ENCODE measurements at places on chromosomes 3 and 15. TPM values are rescaled to one million over a fixed set of nuclear protein-coding genes. Genes with fewer than 3 reads are reported as not detected.

AADACL2 gene
- not detected for total RNA-seq

MON1A gene
- total RNA-seq: 14.1 TPM

DNA sequence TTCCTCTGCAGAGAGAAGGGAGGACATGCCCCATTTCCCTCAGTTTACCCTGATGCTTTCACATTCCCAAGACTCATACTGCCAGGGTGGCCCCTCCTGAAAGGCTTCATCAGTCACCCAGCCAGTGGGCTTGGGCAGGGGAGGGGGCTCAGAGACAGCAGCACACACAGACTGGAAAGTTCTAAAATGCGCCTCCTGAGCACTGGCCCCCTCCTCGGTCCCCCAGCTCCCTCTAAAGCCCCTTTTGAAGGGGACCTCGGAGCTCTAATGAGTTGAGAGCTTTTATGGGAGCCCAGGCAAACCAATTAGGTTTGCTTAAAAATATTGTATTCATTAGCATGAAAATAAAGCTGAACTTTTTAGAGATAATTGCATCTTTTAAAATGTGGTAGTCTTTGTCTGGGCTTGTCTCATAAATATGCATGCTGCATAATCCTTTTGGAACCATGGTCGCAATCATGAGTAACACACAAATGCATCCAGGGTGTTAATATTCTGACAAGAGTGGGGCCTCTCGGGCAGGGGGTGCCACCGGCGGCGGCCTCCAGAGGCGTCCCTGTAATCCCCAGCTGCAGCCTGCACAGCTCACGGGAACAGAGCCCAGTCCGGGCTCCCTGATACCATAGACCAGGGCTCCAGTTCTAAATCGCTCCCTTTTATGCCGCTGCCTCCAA lies 78.5 kb downstream of the RPLP1 start:
- no peak for DNase-seq
- no peak overlapping the region for H3K27ac ChIP-seq
- H3K4me3 ChIP-seq: no peak overlapping the region

- no peak overlapping the region for H3K4me3 ChIP-seq
- DNase-seq: no peak
- peaks cover 44% of the 10 kb centered on the region for H3K27me3 ChIP-seq
- H3K36me3 ChIP-seq: no peaks in the 10 kb centered on the region
- H3K27ac ChIP-seq: no peak overlapping the region
Observed at GRCh38 chr15:38424101-38424552, 29.8 kb upstream of the FAM98B start.

- H3K36me3 ChIP-seq: peaks cover 73% of the 10 kb centered on the region
- no peak overlapping the region for H3K4me3 ChIP-seq
- H3K27me3 ChIP-seq: no peaks in the 10 kb centered on the region
- H3K27ac ChIP-seq: no peak overlapping the region
- H3K4me1 ChIP-seq: peaks cover 4% of the 10 kb centered on the region
Observed at GRCh38 chr15:89307046-89307587, 27.5 kb downstream of the POLG start.
